ENCODE measurements at places on chromosomes 13 and 19.

DNA sequence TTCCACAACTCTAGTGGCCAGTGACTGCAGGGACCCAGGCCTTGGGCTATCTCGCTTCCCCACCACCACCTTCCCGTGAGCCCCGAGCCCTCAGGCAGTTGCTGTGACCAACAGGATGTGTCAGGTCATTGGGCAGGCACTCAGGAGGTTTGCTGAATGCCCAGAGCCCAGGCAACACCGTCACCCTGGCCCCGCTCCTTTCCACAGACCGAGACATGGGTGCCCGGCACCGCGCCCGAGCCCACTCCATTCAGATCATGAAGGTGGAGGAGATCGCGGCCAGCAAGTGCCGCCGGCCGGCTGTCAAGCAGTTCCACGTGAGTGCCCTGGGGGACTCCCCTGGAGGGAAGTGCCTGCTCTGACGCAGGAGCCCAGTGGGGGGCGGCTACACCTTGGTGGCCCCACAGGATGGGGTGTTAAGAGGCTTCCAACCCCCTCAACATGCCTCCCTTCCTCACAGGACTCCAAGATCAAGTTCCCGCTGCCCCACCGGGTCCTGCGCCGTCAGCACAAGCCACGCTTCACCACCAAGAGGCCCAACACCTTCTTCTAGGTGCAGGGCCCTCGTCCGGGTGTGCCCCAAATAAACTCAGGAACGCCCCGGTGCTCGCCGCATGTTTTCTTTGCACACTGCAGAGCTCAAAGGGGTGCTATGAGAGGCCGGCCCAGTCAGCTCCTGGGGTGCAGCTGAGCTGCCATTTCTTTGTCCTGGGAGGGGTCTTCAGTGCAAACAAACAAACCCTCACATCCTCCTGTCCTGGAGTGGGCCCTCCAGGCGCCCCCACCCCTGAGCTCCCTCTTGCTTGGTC lies 3.2 kb downstream of the RPL18A start:
- DNase-seq = no peak

DNA sequence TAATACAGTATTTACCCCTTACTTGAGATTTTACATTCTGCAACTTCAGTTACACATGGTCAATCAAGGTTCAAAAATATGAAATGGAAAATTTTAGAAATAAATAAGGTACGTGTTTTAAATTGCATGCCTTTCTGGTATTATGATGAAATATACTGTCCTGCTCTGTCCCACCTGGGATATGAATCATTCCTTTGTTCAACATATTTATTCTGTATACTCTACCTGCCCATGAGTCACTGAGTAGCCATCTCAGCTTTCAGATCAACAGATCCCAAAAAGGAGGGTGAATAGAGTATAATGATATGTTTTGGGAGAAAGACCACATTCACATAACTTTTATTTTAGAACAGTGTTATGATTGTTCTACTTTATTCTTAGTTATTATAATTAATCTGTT lies 37.8 kb downstream of the STOML3 start:
- DNase-seq = no peak

- DNase-seq = no peak
Measured at GRCh38 chr19:28971513-28971912, 241.4 kb downstream of the UQCRFS1 start.

GRCh38 chr13:53151336-53152056 lies 122.9 kb downstream of the OLFM4 start:
- peak; percentile 13 for DNase-seq

DNA sequence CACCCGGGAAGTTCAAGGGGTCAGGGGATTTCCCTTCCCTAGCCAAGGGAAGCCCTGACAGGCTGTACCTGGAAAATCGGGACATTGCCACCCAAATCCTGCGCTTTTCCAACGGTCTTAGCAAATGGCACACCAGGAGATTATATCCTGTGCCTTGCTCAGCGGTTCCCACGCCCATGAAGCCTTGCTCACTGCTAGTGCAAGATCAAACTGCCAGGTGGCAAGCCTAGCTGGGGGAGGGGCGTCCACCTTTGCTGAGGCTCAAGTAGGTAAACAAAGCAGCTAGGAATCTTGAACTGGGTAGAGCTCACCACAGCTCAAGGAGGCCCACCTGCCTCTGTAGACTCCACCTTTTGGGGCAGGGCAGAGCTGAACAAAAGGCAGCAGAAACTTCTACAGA lies 1794.5 kb downstream of the PCDH9 start:
- no peak for DNase-seq

All from stromal cell of bone marrow (primary cell).